DMS79 treated with DMSO at 0.1 percent for 48 hours (cell line): ENCODE measurements at places on chromosomes 6 and 20.

- DNase-seq, result no peak
Measured at GRCh38 chr6:37319156-37319555, 34.6 kb upstream of the RNF8 start.

DNA sequence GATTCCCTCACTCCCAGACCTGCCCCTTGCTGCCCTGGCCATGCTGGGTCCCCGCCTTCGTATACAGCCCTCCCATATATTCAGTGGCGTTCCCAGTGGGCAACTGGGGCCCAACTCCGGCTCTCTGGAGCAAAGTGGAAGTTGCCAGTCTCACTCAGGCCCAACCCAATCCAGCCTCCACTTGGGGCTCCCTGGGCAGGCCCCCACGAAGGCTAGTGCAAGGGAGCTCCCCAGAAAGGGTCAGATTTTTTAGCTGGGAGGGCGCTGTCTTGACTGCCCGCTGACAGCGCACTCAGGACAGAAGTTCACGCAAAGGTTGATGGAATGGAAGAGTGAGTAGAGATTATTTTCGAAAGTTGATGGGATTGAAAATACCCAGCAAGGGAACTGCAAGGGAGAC is 5.9 kb downstream of the TP53TG5 start:
- no peak for DNase-seq

GRCh38 chr20:5890773-5891441 is 59.4 kb downstream of the TRMT6 start:
- DNase-seq, result no peak

- DNase-seq, result peak; percentile 20
Measured at GRCh38 chr20:36154700-36155628, at the start of gene EPB41L1. TSS of gene EPB41L1 (plus strand) at chr20:36154740. CDS start at chr20:36173778, 19,038 bp downstream.

- no peak for DNase-seq
Measured at GRCh38 chr6:10341605-10342004, 73.3 kb downstream of the TFAP2A start.

DNA sequence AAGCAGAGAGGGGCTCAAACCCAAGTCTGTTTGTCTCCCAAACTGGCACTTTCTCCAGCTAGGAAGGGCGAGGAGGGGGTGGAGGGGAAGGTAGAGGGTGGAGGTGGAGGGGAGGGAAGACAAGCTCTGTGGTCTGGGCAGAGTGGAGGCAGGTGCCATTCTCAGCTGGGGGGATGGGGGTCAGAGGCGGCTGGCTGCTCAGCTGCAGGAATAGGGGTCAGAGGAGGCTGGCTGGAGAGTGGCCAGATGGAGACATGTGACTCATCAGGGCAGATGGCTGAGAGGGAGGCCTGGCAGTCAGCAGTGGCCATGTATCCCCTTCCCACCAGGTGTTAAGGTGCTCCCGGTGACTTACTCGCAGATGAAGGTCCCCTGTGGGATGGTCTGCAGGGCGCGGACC is 3.5 kb upstream of the SLC44A4 start:
- no peak for DNase-seq

GRCh38 chr6:14339711-14340584 is 222.4 kb downstream of the CD83 start:
- no peak for DNase-seq

GRCh38 chr20:15763366-15763765 is 809.9 kb downstream of the KIF16B start:
- DNase-seq, result no peak

DNA sequence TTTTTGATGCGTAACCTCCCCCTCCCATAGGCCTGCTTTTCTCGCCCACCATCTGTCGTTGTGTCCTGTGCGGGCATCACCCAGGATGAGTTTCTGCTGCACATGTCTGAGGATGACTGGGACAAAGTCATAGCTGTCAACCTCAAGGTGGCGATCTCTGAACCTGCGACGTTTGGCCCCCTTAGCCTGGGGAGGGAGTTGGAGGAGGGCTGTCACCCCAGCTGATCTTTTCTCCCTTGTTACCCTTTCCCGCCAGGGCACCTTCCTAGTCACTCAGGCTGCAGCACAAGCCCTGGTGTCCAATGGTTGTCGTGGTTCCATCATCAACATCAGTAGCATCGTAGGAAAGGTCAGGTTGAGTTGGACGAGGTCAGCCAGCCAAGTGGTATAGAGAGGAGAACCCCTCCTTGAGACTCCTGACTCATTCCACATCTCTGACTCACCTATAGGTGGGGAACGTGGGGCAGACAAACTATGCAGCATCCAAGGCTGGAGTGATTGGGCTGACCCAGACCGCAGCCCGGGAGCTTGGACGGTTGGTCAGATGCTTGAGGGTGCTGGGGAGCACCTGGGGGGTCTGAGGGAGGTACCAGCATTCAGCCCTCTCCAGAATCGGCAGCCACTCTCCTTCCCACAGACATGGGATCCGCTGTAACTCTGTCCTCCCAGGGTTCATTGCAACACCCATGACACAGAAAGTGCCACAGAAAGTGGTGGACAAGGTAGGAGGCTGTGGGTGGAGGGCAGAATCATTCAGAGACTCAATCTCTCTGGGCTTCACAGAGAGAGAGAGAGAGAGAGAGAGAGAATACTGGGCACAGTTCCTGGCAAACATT is 954 bp downstream of the HSD17B8 start:
- no peak for DNase-seq

DNA sequence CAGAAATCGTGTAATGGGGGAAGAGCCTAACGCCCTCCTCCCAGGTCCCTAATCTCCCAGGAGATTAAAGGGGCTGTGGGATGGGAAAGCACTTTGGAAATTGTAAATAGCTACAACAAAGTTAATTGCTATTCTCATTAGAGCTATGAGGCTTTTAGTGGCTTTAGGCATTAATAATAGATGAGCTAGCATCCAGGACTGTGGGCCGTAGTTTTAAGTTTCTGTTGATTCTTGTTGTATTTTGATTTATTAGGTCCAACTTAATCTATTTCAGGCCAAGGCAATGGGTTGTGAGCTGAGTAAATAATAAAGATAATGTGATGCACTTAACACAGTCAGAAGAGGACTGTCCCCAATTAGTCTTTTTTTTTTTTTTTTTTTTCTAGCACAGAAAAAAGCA is 67.7 kb downstream of the ANKRD6 start:
- peak; percentile 86 for DNase-seq

GRCh38 chr6:100633096-100633777 is 168.5 kb upstream of the SIM1 start:
- no peak for DNase-seq

DNA sequence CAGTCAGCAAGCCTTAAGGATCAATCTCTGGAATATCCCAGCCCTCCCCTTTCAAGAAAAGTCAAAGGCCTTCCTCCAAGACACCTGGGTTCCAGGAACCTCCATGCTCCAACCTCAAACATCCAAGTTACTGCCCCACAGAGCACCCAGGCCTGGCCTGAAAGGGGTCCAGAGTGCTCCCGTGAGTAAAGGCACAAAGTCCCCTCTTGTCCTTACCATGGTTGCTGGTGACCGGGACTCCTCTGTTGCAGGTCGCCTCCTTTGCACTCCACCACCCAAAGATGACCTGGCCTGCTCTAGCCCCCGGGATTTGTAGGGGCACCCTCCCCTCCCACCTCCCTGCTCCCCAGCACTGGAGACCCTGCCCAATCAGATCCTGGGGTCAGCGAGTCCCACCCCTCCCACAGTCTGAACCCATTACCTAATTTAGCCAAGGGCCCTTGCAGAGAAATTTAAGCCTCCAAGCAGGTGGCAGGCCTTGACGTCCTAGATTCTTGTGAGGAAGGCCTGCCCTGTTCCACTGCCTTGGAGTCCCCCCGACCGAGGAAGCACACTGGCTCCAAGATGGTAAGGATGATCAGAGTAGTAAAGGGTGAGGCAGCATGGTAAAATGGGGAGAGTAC is at the start of gene TNNC2:
TNNC2 (minus strand) TSS at position 283 of the 623 bp plus-strand sequence; CDS start at position 219, 64 bp downstream.
- DNase-seq, result no peak

- DNase-seq, result no peak
Measured at GRCh38 chr20:19768325-19768842, 10.3 kb downstream of the RIN2 start.

DNA sequence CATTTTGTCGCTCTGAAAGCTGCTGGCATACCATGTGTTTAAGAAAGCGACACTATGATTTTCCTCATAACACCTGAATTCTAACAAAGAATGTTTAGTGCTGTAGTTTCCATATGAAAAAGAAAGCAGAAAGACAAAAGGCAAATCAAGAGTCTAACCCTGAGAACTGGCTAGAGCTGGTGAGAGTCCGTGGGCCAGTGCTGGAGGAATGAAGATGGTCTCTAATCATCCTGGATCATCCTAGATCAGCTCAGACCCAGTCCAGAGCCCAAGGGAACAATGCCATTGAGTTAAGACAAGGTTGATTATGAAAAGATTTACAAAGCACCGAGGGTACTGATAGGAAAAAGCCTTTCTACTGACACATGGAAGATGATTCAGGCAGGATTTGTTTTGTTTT is 73.0 kb upstream of the MYLIP start:
- DNase-seq, result no peak

DNA sequence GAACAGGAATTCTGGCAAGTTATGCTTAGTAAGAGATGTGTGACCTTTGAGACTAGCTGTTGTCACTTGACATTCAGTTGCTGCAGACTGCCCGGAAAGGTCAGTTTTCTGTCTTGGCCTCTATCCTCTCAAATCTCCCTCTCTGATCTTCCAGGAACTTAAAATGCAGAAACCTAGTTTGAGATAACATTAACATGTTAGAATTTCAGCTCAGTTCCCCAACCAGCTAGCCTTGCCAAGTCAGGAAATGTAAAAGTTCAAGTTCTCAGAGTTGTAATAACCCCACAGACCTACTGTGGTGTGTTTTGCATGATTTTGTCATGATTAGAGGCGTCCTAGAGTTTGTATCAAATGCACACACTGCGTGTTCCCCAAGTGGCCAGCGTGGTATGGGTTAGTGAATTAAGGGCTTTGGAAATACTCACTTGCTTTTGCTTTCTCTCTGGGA is 46.6 kb downstream of the DUSP22 start:
- DNase-seq, result no peak

- peak; percentile 18 for DNase-seq
Measured at GRCh38 chr20:61186771-61187472, 65.1 kb upstream of the CDH4 start.

- DNase-seq, result no peak
Measured at GRCh38 chr6:164108869-164109769, 694.6 kb downstream of the QKI start.

DNA sequence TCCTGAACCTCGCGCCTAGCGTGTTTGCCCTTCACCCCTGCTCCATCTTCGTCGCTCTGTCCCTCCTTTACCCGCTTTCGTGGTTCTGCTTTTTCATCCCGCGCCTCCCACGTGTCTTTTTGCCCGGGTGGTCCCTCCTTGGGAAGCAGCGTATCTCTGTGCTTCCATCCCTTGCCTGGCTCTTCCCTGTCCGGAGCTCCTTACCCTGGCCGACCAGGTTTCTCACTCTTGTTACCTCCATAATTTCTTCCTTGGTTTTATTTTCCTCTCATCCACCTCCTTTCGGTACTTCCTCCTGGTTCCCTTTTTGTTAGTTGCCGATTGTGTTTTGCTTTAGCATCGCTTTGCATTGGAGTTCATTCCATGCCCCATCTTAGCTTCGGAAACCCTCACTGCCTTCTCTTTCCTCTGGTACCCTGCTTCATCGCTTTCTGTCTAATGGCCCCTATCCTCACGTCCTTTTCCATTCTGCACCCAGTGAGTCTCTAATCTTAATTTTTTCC is 735 bp downstream of the FAM135A start:
- DNase-seq, result peak; percentile 39

DNA sequence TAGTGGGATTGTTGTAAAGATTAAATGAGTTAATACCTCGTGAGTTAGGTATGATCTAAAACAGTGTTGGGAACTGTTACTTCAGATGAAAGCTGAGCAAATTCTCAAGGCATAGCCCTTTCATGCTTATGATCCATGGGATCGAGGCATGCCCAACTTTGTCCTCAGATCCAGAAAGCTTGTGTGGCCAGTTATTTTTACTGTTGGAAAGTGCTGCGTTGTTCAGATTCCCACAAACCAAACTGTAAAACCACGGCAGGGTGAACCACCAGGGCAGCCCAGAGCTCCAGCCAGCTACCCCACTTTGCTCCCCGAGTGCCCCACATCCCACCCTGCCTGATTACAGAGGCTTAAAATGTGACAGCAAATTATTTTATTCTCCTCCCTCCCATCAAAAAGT is 139.3 kb upstream of the RIN2 start:
- DNase-seq, result no peak

DNA sequence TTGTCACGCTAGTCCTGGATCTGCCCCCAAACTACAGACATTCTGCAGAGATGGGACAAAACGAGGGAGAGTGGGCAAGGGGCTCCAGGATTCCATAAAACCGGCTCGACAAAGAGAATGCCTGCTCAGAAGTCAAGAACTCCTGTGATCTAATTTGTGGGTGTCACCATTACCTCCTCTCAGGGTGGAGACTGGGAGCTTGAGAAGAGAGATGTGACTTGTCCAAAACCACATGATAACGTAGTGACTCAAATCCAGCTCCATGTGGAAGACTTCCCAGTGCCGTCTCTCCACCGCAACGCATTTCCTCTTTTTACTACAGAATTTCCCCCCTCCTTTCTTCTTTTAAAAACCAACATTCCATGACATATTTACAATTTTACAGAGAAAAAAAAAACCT is 44.3 kb downstream of the TRERF1 start:
- no peak for DNase-seq

DNA sequence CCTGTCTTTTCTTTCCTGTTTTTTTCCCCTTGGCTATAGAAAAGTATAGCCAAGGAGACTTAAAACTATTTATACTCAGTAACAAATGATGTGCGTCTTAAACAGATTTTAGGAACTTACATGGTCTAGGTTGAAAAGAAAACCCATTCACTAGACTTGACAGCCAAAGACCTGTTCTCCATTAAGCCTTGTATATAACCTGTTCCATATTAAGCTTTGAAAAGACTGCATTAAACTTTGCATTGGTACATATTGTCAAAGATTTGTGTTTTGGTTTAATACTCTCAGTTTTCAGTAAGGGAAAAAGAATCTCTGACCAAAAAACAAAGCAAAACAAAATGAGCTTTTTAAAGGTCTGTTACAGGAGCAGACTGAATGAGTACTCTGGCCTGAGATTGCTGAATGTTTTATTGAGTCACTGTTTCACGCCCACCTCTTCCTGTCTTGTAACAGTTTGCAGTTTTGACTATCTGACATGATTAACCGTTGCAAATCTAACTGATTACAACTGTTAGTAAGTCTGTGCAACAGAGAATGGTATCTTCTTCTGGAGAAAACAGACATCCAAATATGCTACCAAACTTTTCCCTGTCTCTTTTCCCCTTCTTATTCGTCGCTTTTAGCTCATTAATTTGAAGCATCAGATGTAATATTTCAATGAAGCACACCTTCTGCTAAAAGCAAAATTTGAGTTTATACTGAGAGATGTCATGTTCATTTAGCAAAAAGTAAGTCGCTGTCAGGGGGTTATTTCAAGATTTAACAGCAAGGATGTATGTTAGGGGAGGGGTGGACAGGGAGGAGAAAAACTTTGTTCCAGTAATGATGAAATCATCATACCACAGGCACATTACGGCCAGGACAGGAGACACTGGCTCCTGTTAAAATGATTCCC is 59.1 kb upstream of the SUPT3H start:
- no peak for DNase-seq
